H9 (cell line): ENCODE measurements at places on chromosomes 11 and 22.
A peak's percentile ranks its signal among the peaks of the same experiment; 100 is the strongest.

GRCh38 chr11:13463779-13464290 is 813 bp upstream of the BTBD10 start:
- H3K36me3 ChIP-seq: no peaks in the 10 kb centered on the region
- H3K4me1 ChIP-seq: no peaks in the 10 kb centered on the region; the same call in 1 of the 2 replicates
- H3K27ac ChIP-seq: no peak overlapping the region
- DNase-seq: no peak

- H3K27ac ChIP-seq: no peak overlapping the region
- H3K27me3 ChIP-seq: no peaks in the 10 kb centered on the region
- no peaks in the 10 kb centered on the region for H3K36me3 ChIP-seq
- no peak for DNase-seq
- no peak overlapping the region for H3K4me3 ChIP-seq
These were observed 264.0 kb downstream of the ETS1 start for GRCh38 chr11:128323381-128323780.

GRCh38 chr22:22878801-22879674 is 8.6 kb upstream of the IGLL5 start:
- H3K4me1 ChIP-seq: no peaks in the 10 kb centered on the region
- H3K4me3 ChIP-seq: no peak overlapping the region
- peaks cover 4% of the 10 kb centered on the region; the same call in 1 of the 2 replicates for H3K27me3 ChIP-seq
- no peak for DNase-seq
- no peaks in the 10 kb centered on the region for H3K36me3 ChIP-seq

- no peak overlapping the region for H3K27ac ChIP-seq
- H3K36me3 ChIP-seq: no peaks in the 10 kb centered on the region
- no peaks in the 10 kb centered on the region for H3K27me3 ChIP-seq
- H3K4me1 ChIP-seq: peaks cover 2% of the 10 kb centered on the region; the same call in 1 of the 2 replicates
These were observed 55.1 kb downstream of the IRAG1 start for GRCh38 chr11:10638316-10638925.

- no peak overlapping the region for H3K27ac ChIP-seq
- H3K36me3 ChIP-seq: peaks cover 48% of the 10 kb centered on the region
- no peaks in the 10 kb centered on the region for H3K27me3 ChIP-seq
- no peak for DNase-seq
These were observed 22.5 kb downstream of the LRP4 start for GRCh38 chr11:46895821-46896220.

DNA sequence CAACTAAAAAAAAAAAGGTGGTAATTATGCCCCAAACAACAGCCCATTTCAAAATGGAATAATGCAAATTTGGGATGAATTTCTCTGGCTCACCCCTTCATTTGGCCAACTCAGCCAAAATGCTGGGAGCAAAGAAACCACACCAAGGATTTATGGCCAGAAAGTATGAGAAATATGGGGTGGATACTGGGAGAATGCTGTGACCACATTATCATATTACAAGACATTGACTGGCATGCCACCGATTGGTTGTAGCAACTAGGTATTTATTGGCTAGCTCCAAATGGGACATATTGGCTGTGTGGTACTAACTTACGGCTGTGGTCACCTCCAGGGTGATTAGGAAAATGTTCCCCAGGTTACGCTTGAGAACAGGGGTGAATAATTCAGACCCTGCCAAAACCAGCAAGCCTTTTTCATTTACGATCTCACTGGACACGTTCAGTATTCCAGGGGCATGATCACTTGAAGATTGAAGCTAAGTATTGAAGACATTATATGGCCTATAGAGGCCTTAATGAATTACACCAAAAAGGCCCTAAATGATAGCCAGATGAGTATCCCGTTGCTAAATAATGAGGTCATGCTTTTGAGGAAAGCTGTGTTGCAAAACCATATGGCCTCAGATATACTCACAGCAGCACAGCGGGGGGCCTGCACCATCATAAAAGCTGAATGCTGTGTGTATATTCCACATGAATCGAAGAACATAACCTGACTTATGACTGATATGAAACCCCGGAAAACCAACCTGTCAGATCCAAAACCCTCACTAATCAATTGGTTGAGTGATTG is 3.8 kb upstream of the FDX1 start:
- no peaks in the 10 kb centered on the region for H3K27me3 ChIP-seq
- H3K4me1 ChIP-seq: no peaks in the 10 kb centered on the region
- DNase-seq: no peak
- H3K36me3 ChIP-seq: peaks cover 6% of the 10 kb centered on the region
- no peak overlapping the region for H3K4me3 ChIP-seq

DNA sequence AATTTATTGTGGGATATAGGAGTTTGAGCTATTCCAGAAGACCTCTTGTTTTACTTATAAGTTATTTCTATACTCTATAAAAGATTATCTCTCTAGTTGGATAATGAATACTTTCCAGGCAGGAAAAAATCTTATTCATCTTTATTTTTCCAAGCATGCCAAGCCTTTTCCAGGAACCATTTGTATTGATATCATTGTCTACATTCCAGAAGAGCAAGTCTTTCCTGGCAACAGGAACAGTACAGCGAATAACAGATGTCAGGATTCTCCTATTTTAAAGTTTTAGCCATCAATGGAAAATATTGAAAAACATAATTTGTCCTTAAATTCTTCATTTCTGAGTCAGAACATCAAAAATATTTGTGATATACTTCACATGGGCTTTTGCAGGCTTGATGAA is 5.2 kb upstream of the NXPE1 start:
- H3K4me1 ChIP-seq: peaks cover 4% of the 10 kb centered on the region
- H3K4me3 ChIP-seq: no peak overlapping the region
- H3K27ac ChIP-seq: no peak overlapping the region
- H3K27me3 ChIP-seq: no peaks in the 10 kb centered on the region
- DNase-seq: no peak

GRCh38 chr11:44684859-44685281 is 41.9 kb upstream of the TSPAN18 start:
- no peaks in the 10 kb centered on the region; the same call in 2 of the 3 replicates for H3K36me3 ChIP-seq
- H3K27me3 ChIP-seq: no peaks in the 10 kb centered on the region
- H3K4me3 ChIP-seq: no peak overlapping the region
- DNase-seq: no peak
- no peak overlapping the region for H3K27ac ChIP-seq

DNA sequence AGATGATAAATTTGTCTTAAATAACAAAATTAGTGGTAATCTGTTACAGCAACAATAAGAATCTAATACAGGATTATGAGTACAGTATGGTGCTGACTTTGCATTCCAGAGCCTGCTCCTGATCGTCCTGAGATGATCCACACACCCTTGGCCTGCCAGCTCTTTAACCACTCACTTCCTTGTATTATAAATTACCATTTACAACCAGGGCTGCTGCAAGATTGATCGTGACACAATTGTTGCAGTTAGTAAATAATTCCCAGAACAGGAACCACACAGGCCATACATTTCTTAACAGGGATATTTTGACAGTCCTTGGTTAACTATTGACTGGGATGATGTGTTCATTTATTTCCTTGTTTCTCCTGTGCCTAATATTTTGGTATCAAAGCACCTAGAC is 3.8 kb upstream of the CBLIF start:
- H3K27me3 ChIP-seq: no peaks in the 10 kb centered on the region
- DNase-seq: no peak
- H3K4me1 ChIP-seq: 0 out of 2 replicates have a peak, but pooled peaks cover 3% of the 10 kb centered on the region
- no peak overlapping the region for H3K4me3 ChIP-seq
- H3K36me3 ChIP-seq: no peaks in the 10 kb centered on the region

- H3K27ac ChIP-seq: no peak overlapping the region
- no peaks in the 10 kb centered on the region for H3K27me3 ChIP-seq
- no peaks in the 10 kb centered on the region for H3K36me3 ChIP-seq
- H3K4me3 ChIP-seq: no peak overlapping the region
These were observed 78.0 kb upstream of the DRD2 start for GRCh38 chr11:113553235-113553634.

DNA sequence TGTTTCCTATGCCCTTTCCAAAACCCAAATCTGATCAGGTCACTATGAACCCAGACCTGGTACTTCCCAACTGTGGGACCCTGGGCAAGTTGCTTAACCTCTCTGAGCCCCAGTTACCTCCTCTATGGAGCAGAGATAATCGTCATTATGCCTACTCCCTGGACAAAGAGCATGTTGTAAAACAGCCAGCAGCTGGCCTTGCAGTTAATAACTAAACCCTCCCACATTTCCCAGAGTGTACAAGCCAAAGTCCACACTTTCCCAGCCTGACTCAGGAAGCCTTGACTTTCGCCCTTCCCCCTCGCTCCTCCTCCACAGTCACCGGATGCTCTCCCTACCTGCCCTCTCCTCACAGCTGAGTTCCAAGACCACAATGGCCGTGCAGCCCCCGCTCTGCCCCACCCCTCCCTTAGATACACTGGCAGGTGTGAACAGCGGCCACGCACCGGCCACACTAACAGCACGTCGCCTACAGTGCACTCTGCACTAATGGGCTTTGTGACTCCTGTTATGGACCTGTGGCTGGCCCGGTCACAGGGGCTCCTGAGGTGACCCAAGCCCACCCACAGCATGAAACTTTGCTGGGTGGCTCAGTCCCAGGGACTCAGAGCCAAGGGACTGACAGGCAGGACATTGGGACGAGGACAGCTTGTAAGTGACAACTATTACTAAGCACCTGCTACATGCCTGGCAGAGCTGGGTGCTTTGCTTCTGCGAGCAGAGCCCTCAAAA is 15.6 kb upstream of the MFNG start:
- H3K27me3 ChIP-seq: no peaks in the 10 kb centered on the region
- peaks cover 8% of the 10 kb centered on the region; the same call in 1 of the 2 replicates for H3K36me3 ChIP-seq
- H3K4me3 ChIP-seq: no peak overlapping the region
- DNase-seq: no peak
- H3K27ac ChIP-seq: no peak overlapping the region
- no peaks in the 10 kb centered on the region; the same call in 1 of the 2 replicates for H3K4me1 ChIP-seq

DNA sequence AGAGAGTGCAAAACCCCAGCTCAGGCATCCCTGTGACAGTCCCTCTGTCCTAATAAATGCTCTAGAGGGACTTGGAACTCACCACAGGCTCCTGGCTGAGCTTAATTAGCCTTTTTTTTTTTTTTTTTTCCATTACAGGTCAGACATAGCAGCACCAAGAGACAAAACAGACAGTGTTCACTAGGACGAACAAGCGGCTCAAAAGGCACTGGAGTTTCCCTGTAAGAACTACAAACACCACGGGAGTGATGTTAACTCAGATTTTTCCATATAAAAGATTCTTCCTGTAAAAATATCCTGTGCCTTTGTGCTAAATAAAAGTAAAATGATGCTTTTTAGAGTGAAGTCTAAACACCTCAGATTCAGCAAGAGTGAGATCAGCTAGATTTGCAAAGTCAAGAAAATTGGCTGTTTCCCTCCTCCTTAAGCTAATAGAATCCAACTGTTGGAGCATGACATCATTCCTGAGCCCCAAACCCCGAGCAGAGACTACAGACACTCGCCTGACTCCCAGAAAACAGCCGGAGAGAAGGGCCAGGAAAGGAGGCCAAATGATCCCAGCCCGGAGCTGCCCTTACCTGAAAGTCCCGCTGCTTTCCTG is 101.0 kb upstream of the AKIP1 start:
- DNase-seq: no peak
- no peak overlapping the region for H3K27ac ChIP-seq
- H3K4me3 ChIP-seq: peak overlapping the region; percentile 92
- peaks cover 8% of the 10 kb centered on the region for H3K4me1 ChIP-seq

GRCh38 chr11:103484545-103484944 is 375.3 kb downstream of the DYNC2H1 start:
- no peak for DNase-seq
- no peak overlapping the region for H3K27ac ChIP-seq
- no peaks in the 10 kb centered on the region for H3K27me3 ChIP-seq
- H3K4me3 ChIP-seq: no peak overlapping the region
- no peaks in the 10 kb centered on the region; the same call in 1 of the 2 replicates for H3K4me1 ChIP-seq
- no peaks in the 10 kb centered on the region for H3K36me3 ChIP-seq

DNA sequence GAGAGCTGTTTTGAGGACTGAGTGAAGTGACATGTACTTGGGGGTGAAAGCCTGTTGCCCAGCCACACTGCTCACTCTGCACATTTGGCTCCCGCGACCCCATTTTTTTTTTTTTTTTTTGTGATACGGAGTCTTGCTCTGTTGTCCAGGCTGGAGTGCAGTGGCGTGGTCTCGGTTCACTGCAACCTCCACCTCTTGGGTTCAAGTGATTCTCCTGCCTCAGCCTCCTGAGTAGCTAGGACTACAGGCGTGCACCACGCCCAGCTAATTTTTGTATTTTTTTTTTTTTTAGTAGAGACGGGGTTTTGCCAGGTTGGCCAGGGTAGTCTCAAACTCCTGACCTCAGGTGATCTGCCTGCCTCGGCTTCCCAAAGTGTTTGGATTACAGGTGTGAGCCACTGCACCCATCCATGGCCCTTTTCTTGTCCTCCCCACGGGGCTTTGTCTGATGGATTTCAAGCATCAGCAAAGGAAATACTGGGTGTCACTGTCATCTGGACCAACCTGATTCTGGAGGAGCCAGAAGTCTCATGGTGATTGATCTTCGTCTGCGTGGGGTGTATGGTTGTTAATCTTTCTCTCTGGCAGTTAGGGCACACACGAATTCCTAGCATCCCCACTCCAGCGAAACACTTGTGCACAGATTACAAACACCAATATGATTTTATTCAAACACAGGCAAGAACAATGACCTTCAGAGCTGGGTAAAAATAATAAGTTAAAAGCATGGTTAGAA is 3.4 kb upstream of the UCP3 start:
- no peaks in the 10 kb centered on the region for H3K27me3 ChIP-seq
- H3K27ac ChIP-seq: no peak overlapping the region
- H3K4me1 ChIP-seq: no peaks in the 10 kb centered on the region
- H3K36me3 ChIP-seq: peaks cover 12% of the 10 kb centered on the region; the same call in 1 of the 2 replicates
- H3K4me3 ChIP-seq: no peak overlapping the region

DNA sequence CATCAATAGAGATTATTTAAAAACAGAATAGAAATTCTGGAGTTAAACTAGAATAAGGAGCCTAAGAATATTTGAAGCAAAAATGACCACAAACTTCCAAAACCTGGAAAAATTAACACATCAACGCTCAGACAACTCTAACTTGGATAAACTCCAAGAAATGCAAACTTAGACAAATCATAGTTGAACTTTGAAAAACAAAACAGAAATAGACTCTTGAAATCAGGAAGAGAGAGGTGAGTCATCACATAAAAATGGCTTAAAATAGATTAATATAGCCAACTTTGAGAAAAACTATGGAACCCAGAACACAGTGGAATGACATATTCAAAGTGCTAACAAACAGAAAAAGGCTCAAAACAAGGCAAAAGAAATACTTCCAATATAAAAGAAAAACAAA is 974.2 kb downstream of the JRKL start:
- H3K36me3 ChIP-seq: no peaks in the 10 kb centered on the region; the same call in 1 of the 2 replicates
- no peaks in the 10 kb centered on the region for H3K27me3 ChIP-seq
- no peak overlapping the region for H3K27ac ChIP-seq
- no peak for DNase-seq
- no peaks in the 10 kb centered on the region for H3K4me1 ChIP-seq
